ENCODE measurements at places on chromosomes 1 and 21.
A peak's percentile ranks its signal among the peaks of the same experiment; 100 is the strongest.

GRCh38 chr1:155012026-155012546 lies 9.5 kb downstream of the ZBTB7B start:
- no peak for DNase-seq

DNA sequence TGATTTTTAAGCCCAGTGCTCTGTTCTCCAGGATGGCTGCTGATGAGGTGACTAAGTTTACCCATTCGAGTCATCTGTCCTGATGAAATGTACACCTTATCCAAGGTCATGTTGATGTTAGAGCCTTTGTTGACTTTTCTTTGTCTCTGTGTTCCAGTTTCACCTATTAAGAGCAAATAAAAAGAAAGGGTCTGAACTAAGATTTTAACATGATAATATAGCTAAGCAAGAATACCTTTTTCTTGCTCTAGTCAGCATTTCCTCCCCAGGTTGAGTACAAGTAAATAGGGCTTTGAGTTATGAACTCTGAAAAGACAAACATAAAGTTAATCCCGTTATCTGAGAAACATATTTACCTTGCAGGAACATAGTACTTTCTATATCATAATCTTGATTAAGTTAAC lies 52.1 kb upstream of the GPR88 start:
- no peak for DNase-seq

DNA sequence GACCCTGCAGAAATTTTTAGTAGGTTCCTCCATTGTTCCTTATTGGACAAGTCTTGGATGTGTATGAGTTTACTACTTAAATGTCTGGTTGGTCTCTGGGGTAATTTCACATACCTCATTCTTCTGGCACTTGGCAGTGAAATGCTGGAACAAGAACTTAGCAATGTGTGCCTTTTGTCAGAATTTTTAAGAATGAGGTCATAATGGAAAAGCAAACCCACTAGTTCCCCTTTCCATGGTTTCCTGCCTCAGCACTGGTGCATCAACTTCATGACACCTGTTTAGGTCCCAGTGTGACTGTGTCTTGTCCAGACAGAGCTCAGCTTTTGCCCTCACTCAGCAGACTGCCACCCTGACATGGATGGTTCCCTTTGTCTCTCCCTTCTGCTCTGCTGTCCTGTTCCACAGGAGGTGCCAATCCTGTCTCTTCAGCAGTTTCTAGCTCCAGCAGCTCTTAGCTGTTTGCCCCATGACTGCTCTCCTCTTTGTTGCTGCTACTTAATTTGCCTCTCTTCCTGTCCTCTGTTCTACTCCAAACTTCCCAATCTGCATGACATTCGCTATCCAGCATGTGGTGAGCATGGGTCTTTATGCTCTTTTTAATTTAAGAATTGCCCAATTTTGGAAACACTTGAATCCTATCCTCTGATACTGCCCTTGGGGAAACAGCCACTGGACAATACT lies 135.6 kb downstream of the CYYR1 start:
- no peak for DNase-seq

DNA sequence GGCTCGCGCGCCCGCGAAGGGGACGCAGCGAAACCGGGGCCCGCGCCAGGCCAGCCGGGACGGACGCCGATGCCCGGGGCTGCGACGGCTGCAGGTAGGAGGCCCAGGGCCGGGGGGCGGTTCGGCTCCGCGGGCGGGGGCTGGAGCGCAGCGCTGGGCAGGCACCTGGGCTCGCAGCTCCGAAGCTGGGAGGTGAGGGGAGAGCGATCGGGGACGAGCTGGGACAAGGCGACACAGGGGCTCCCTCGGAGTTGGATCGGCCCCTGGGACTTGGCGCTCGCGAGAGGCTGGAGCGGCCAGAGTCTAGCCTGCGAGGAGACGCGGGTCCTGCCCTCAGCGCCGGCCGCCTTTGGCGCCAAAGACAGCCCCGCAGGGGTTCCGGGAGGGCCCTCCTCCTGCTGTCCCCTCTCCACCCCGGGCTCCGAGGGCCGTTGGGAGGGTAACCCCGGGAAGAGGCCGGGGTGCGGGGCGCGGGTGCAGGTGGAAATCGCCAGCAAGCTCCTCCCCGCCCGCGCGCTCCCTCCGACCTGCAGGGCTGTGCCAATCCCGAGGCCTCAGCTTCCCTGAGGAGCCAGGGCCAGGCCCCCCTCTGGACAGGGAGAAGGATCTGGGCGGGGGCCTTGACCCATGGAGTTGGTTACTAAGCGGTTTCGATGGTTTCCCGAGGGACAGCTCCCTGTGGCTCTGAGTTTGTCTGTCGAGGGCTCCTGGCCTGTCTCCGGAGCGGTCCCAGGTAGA lies 401 bp downstream of the TP73 start:
- DNase-seq = no peak

GRCh38 chr1:27878787-27879335 lies 6.5 kb downstream of the THEMIS2 start:
- no peak for DNase-seq

- no peak for DNase-seq
Measured at GRCh38 chr1:41486371-41487125, 2.1 kb upstream of the EDN2 start.

DNA sequence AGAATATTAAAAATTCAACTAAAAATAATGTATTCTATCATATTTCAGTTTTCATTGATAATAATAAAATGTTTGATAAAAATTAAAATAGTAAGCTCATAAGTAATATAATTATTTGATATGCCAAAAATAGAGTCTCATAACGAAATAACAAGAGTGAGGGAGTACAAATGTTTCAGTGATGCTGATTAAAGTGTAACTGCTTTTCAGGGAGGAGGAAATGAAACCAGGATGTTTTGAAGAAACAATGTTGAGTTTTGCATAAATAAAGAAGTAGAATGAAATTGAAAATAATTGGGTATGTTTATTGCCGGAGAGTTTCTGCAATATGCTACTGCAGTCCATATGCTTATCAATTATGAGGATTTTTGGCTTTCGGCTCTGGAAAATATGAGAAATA lies 1159.8 kb upstream of the ADGRL2 start:
- DNase-seq = peak; percentile 1
